ENCODE measurements at places on chromosomes 7 and 10. TPM values are rescaled to one million over a fixed set of nuclear protein-coding genes. Genes with fewer than 3 reads are reported as not detected.

The RELN gene
- not detected for total RNA-seq

The SPDYE2 gene
- total RNA-seq: 0.53 TPM

The HOXA4 gene
- total RNA-seq: not detected

The VWA2 gene
- total RNA-seq: not detected

The UTF1 gene
- not detected for total RNA-seq

The SH2D4B gene
- total RNA-seq: 0.40 TPM

The ZNF488 gene
- total RNA-seq: not detected

The HYAL4 gene
- not detected for total RNA-seq

The NXPH1 gene
- not detected for total RNA-seq

The TFAM gene
- 84.9 TPM for total RNA-seq

The MRPL32 gene
- 46.4 TPM for total RNA-seq

The PTPRN2 gene
- total RNA-seq: 0.74 TPM

The OR2A1 gene
- total RNA-seq: not detected

The OLAH gene
- 1.2 TPM for total RNA-seq

The CTNNA3 gene
- total RNA-seq: not detected

The ATOH7 gene
- not detected for total RNA-seq

The LDB3 gene
- total RNA-seq: not detected

All from natural killer cell treated with Interleukin-12 subunit alpha and Interleukin-12 subunit beta and Interleukin-15 and Interleukin-18, amount 100 ng/mL, for 72 hours (primary cell).